Non-pigmented ciliary epithelial cell (primary cell): ENCODE measurements at places on chromosomes 7 and 10.

DNA sequence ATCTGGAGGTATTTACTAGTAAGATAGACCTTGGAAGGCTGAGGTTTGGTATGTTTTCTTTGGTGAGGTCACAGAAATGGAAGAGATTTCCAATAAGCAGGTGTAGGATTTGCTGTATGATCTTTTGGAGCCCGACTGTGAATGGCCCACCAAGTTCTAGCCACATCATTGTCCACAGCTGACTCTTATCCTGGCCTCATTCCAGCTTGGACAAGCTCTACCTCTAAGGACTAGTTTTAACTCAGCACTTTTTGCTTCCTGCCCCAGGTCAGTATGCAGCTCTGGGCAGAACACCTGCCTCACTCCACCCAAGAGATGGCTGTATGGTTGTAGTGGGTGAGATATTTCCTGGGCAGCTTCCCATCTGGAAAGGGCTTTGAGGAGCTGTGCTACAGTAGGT is 6.1 kb upstream of the CPA4 start:
- no peak for DNase-seq

- no peak for DNase-seq
Measured at GRCh38 chr7:30841025-30841735, 70.0 kb downstream of the MINDY4 start.

DNA sequence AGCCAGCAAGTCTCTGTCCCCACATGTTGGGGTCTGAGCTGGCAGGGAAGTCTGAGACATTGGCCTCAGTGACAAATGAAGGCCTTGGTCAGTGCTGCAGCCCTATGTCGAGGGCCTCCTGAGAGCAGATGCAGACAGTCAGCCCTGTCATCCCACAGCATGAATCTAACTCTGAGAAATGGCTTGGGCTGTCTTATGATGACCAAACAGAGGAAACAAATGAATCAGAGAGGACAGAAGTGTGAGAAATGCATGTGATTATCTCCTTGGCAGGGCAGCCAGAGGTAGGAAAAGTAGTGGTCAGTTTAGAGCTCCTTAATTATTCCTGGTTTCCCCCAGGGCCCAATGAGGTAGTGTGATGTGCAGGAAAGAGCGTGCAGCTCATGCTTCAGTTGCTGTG is 287.6 kb downstream of the SORCS3 start:
- no peak for DNase-seq

DNA sequence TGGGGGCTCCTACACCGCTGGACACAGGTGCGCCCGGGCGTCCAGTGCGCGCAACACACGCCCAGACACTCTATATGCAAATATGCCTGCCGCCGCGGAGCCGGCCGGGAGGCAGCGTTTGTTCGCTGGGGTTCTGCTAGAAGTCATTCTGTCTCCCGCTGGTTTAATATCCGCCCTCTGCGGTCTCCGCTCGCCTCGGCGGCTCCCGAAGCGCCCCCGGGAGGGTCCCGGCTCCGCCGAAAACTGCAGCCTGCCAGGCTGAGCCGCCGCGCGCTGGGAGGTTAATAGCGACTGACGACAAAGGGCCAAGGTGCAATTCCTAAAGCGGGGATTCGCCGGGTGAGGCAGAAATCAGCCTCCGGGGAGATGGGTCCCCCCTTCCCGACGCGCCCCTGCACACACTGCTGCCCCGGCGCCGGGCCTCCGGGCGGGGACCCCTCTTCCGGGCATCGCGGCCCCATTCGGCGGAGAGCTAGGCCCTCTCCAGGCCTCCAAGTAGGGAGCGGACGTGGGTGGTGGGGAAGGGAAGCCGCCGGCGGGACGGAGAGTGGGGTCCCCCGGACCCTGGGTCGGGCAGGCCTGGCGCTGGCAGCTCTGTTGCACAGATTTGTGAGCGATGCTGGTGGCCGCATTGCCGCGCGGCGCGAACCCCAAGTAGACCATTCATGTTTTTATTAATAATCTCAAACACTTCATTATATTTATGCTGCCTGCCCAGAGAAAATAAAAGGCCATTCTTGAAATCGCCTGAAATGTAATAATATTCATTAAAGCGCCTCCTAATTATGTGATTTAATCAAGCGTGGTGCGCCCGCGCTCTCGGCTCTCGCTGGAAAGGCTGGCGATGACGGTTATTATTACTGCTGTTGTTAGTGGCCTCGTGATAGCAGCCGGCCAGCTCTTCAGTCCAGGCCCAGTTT is 9.1 kb downstream of the EN2 start:
- DNase-seq = no peak

GRCh38 chr10:65544756-65545155 is 1381.1 kb upstream of the LRRTM3 start:
- no peak for DNase-seq
